HFF-Myc (cell line): ENCODE measurements at places on chromosomes 5 and 9.

DNA sequence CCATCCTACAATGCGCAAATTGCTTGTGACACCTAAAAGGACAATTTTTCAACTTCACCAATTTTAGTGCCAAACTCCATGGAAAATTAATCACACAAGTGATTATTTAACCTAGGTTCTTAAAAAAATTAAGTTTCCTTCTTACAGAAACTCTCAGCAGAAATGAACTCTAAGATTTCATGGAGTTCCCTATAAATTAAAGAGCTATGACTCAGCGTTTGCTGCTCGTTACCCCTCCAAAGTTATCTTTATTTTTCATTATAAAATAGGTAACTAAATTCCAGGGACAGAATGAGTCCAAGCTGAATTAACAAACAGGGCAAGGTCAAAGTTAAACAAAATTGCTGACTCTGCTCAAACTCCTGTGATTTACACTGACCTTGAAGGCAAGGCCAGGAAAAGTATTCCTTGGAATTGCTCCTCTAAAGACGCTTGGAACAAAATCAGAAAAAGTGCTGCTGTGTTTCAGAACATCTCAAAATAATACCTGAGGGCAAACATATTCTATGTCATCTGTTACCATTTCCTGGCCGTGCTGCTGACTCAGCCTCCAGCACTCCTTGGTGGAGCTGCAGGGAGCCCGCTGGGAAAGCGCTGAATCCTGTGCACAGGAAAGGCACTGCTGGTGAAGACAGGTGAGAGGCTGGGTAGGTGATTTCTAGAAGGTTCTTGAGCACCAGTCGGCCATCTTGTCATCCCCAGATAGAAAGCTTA lies 2.5 kb upstream of the CMBL start:
- no peak for DNase-seq

DNA sequence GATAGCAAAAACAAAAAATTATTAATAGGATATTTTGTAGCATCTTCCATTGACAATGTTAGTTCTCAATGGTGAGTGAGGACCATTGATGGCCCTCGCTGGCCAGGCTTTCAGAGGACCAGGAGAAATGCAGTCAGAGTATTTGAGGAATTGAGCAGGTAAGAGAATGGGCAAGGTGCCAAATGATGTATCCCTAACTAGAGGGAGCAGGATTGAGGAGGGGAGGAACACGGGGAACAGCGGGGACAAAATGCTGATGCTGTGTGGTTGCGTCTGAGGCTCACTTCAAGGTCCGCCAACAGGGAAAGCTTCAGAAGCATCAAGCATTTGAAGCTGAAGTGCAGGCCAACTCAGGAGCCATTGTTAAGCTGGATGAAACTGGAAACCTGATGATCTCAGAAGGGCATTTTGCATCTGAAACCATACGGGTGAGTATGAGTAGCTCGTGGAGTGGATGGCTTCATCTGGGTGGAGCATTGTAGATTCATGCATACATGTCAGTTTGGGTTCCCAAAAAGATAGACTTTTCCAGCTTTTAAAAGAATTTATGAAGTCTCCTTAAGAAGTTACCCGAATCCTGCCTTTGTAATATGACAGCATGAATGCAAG lies 16.2 kb downstream of the SPTAN1 start:
- no peak for DNase-seq

DNA sequence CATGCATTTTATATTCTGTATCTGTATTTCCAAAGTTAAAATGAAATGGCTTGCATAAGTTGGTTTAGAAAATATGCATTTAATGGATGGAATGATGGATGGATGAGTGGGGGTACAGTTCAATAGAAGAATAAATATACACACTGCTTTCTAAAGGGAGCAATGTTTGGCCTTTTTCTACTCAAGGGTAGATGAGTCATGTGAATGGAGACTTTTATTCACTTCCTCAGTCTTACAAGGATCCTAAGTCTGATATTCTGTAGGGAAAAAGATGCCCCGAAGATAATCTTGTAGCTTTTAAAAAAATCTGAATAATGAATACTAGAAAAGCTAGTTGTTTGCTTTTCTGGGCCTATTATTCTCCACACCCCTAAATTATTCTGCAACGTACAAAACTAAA lies 2112.1 kb downstream of the MAT2B start:
- no peak for DNase-seq

DNA sequence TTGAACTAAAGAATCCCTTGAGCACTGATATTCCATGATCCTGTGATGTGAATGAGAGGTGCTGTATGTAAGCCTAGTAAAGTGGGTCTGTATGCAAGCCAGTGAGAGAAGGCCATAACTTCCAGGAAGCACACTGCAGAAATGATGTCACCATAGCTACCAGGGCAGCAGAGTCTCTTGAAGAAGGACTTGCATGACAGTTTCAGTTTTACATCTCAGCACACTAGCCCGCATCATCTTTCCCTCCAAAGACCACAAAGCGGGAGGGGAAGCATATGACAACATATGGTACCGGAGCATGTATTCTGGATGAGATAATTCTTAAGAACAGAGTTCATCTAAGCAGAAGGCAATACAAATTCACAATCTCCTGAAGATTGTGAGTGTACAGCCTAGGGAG lies 37.6 kb upstream of the MAST4 start:
- DNase-seq, result no peak

DNA sequence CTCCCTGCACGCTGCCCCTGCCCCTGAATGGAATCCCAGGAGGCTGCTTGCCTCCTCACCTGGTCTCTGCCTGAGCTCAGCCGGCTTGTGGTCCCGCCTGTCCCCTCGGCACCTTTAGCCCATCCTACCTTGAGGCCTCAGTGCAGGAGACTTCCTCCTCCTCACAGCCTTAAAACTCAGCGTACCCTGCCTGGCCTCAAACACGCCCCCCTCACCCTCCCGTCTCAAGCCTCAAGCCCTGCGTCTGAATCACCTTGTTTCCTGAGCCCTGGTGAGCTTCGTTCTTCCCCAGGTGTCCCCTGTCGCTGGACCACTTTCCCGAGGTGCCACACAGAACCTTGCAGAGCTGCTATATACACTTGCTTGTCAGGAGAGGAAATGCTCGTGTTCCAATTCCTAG lies 110.2 kb upstream of the SPIN1 start:
- no peak for DNase-seq

DNA sequence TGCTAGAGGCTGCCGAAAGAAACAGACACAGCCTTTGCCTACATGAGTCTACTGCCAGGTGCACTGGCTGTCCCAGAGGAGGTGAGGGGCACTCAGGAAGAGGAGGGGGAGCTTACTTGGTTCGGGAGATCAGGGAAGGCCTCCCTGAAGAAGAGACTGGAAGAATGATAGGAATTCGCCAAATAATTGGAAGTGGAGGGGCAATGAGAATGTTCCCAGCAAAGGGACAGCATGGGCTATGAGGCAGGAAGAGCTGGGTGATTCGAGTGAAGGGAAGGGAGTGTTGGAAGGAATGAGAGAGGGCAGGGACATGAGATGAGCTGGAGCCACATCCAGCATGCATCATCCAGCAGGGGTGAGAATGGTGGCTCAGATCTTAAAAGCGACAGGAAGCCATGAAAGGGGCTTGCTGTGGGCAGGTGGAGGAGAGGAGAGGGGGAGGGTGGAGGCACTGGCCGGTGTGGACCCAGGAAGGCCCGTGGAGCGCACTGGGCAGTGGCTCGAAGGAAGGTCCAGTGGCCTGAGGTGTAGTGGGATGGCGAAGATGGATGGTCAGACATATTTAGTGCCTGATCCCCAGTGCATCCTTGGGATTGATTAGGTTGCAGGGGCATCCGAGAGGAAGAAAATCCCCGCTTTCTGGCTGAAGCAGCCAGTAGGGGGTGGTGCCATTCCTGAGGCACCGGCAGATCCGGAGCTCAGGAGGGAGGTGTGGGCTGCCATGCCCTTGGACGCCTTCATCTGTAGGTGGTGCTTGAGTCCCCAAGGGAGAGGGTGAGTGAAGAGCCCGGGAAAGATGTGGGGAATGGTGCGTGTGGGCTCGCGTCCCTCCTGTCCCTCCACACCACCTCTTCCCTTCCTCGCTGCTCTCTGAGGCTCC lies 53.5 kb upstream of the GARNL3 start:
- no peak for DNase-seq

DNA sequence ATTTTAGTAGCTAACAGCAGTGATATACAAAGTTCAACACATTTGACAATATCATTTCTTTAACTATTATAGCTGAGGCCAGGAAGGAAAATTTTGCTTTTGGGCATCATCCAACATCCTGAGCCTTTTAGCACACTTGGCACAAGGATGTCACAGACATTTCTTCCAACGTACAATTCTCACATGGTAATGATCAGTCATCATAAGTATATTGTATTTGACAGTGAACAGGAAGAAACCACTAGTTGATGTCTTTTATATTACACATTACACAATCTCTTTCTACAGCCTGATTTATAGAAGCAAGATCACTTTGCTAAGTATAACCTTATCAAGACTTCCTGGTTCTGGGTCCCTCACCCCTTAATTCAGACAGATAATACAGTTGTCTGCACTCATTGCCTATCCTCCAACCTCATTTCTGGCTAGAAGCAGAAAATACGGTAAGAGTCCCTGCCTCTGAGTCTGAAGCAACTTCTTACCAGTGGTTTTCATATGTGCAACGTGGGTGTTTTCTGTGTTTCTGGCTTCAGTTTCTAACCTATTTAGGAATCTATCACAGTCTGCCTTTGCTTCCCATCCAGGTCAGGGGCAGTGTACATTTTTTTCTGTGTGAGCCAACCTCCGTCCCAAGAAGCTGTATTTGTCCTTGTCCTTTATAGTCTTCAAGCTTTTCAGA lies 167.8 kb downstream of the PAM start:
- no peak for DNase-seq

GRCh38 chr5:176386491-176386890 lies 1.9 kb downstream of the NOP16 start:
- no peak for DNase-seq

DNA sequence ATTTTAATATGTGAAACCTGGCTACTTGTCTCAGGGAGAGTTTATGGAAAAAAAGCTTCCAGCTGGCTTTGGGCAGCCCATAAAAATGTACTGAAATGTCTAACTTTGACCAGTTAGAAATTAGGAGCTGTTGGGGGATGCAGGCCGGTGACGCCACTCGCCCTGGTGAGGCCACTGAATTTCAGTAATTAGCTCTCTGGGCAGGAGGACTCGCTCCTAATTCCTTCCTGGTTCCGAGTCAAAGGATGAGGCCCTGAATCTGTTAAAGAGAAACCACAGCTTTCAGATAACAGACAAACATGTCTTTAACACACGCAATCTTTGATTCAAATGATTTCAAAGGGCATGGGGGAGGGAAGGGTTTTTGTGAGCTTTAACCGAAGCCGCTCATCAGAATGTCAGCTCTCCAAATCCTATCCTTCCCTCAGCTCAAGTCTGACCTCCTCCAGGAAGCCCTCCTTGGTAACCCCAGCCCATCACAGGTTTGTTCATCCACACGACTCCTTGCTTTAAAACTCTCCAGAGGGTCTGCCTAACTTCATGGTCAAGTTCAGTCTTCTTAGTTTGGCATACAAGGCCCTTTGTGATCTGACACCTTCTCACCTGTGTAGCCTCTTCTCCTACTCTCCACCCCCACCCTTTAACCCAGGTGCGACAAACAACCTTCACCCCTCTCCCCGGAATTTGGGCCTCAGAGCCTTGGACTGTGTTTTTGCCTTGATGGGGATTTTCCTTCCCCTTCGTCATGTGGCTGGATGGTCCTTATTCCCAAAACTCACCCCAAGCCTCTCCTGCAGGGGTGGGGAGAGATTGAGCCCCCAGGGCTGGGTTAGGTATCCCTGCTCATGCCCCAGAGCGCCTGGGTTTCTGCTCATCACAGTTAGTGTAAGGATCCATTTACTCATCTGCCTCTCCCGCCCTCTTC lies 13.6 kb upstream of the PHF19 start:
- DNase-seq, result no peak

- no peak for DNase-seq
Measured at GRCh38 chr9:113480612-113481011, 17.1 kb downstream of the RGS3 start.

DNA sequence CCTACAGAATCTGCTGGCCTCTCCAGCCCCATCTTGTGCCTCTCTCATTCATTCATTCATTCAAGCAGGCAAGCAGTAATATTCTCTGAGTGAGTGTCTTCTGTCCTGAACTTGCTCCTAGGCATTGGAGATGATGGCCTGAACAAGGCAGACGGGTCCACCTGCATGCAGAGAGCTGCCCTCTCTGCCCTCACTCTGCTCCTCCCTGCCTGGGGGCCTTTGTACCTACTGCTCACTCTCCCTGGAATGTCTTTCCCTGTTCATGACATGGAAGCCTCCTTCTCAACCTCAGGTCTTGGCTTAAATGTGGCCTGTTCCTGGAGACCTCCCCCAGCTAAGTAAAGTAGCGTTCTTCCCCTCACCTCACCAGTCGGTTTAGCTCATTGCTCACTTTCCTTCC lies 6.6 kb downstream of the CDX1 start:
- no peak for DNase-seq

- no peak for DNase-seq
Measured at GRCh38 chr5:31355337-31355736, 161.9 kb downstream of the CDH6 start.

DNA sequence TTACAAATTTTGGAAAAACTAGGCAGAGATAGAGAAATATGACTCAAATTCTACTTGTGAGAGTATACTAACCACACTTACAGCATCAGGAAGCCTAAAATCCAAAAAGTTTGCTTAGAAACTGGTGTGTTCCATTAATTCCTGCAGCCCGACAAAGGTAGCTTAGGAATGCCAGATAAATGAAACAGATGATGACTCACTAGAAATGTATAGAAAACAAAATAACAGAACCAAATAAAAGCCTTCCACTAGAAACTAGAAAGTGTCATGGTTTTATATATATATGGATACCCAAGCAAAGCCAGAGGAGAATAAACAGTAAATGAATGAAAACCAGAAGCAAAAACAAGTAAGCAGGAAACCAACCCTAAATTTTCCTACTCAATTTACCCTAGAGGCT lies 272.2 kb upstream of the PRDM9 start:
- no peak for DNase-seq

DNA sequence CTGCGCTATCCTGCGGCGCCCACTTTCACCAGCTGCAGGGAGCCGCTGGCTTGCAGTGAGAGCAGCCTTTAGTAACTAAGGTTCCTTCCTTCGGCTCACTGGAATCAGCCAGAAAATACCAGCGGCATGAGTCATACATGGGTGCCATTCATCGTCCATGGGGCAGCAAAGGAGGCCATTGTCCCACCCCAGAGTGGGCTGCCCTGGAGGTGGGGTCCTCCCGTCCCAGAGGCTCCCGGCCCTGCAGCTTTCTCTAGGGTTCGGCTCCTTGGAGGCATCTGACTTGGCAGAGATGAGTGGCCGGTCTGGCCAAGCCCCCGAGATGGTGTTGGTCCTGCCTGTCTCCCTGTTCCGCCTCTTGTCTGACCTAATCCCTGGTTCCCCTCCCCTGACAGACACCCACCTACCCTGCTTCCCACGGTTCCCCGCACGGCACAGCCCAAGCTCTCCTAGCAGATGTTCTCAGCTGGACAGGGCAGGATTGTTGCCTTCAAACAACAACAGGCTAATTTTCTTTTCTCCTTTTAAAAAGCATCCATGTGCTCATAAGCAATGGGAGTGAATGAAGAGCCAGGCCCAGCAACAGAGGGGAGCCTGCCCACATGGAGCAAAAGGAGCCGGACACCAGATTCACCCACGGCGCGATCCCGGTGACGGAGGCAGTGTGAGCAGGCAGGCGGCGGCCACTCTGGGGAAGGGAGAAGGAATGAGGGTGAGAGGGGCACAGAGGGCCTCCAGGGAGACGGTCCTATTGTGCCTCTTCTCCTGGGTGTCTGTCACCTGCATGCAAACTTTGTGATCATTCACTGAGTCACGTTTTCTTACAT lies 97.0 kb upstream of the COL5A1 start:
- peak; percentile 64 for DNase-seq

GRCh38 chr5:68246802-68247201 lies 31.2 kb downstream of the PIK3R1 start:
- DNase-seq, result no peak
